ENCODE measurements at places on chromosomes 13 and 19. TPM values are rescaled to one million over a fixed set of nuclear protein-coding genes. Genes with fewer than 3 reads are reported as not detected.

Gene ZFP14
- 8.4 TPM for total RNA-seq

Gene MCEMP1
- not detected for total RNA-seq

DNA sequence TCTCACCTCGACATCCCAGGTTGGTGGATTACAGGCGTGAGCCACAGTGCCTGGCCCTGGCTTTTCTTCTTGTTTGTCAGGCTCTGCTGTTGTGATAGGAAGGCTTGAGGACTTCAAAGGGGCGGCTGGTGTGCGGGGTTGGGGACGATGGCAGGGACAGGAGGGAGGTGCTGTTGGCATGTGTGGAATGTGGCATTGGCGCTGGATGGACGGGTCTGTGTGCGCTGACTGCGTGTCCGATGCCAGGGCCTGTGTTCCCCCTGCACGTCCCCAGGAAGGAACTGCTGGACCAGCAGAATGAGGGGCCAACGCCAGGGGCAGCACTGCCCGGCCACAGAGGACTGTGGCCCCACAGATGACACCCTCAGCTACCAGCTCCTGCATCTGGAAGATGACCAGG is 12.7 kb upstream of the PTBP1 start:
- H3K27ac ChIP-seq = no peak overlapping the region
- no peaks in the 10 kb centered on the region for H3K27me3 ChIP-seq
- no peaks in the 10 kb centered on the region for H3K36me3 ChIP-seq
- H3K4me3 ChIP-seq = no peak overlapping the region

GRCh38 chr19:39379865-39380396 is 11.0 kb downstream of the PAF1 start:
- no peak overlapping the region for H3K4me3 ChIP-seq
- no peaks in the 10 kb centered on the region for H3K27me3 ChIP-seq
- DNase-seq = no peak
- H3K4me1 ChIP-seq = no peaks in the 10 kb centered on the region
- H3K36me3 ChIP-seq = peaks cover 10% of the 10 kb centered on the region

- no peaks in the 10 kb centered on the region for H3K4me1 ChIP-seq
- no peak overlapping the region for H3K4me3 ChIP-seq
- no peak overlapping the region for H3K27ac ChIP-seq
- no peaks in the 10 kb centered on the region for H3K36me3 ChIP-seq
- DNase-seq = no peak
Measured at GRCh38 chr13:111449041-111449440, 128.6 kb downstream of the TEX29 start.

DNA sequence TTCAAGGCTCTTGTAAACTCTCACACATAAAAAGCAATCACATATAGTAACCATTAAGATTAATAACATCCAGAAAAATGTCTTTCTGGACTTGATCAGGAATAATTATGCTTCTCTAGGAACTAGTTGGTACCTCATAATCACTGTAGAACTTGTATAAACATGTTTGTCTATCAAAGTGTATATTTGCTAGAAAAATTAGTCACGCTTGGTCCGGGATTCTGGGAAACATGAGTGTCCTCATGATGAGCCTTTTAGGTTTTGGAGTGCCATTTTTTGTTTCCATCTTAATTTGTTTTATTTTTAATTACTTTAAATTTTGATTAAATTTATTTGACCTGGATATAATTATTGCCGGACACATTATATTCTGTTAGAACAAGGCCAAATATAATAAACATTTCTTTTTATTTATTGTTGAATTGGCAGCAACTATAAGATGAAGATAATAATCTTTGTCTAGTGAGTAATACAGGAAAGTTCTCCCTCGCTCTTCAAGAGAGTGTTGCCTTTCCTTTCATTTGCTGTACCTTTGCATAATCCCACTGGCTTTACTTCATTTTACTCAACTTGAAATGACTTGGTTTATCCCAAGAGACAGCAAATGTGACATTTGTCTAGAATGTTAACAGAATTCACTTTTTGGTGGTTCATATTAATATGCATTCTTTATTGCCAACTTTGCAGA is 207.0 kb downstream of the NALCN start:
- H3K27me3 ChIP-seq = no peaks in the 10 kb centered on the region
- H3K4me3 ChIP-seq = no peak overlapping the region
- no peak overlapping the region for H3K27ac ChIP-seq

GRCh38 chr19:12886651-12886968 is 391 bp downstream of the KLF1 start:
- H3K27ac ChIP-seq = no peak overlapping the region
- H3K27me3 ChIP-seq = no peaks in the 10 kb centered on the region
- no peak for DNase-seq
- H3K4me3 ChIP-seq = no peak overlapping the region
- peaks cover 25% of the 10 kb centered on the region for H3K4me1 ChIP-seq

Measured in Karpas-422 (cell line).